ENCODE measurements at places on chromosomes 11 and 22.
A peak's percentile ranks its signal among the peaks of the same experiment; 100 is the strongest.

GRCh38 chr11:123454060-123454651 is 24.1 kb downstream of the GRAMD1B start:
- DNase-seq: no peak

GRCh38 chr11:74367881-74368280 is 30.4 kb downstream of the PGM2L1 start:
- DNase-seq: no peak

- no peak for DNase-seq
Observed at GRCh38 chr11:73176874-73177155, 34.7 kb upstream of the FCHSD2 start.

DNA sequence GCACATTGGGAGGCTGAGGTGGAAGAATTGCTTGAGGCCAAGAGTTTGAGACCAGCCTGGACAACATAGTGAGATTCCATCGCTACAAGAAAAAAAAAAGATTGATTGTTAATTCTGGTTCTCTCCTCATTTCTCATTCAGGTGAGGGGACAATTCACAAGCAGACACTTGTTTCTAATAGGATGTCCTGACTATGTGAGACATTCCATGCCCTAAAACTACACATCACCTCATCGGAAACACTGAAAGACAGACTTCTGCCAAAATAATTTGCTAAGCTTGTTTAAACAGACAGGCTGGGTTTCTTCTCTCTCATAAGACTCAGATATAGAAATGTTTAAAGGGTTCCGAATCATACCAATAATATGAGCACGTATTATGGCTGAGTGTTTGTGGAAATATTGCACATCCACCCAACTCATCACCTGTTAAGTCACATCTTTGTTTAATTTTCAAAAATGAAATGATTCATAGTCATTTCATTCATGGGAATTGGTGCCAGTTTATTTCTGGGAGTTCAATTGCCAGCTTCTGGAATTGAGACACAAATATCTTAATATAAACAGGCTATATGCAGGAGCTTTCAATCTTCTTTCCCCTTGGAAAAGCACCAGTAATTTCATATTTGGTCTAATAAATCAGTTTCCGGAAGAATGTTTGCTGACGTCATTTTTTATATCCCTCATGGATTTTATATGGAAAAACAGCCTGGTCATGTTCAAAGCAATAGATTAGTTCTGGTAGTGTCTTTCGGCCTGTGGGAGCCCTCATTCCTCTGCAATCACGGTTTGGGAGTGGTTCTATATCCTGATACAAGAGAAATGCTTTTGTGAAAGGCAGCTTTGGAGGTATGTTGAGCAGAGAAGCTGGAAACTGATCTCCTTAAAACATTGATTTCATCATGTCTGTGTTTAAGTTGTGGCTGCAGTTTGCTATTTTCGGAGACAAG is 87.0 kb downstream of the BDNF start:
- DNase-seq: no peak

GRCh38 chr11:22567759-22568158 is 57.9 kb downstream of the FANCF start:
- DNase-seq: no peak

- DNase-seq: no peak
Observed at GRCh38 chr11:63502252-63502820, 3.5 kb upstream of the LGALS12 start.

GRCh38 chr11:118084247-118084646 is 2.5 kb downstream of the SMIM35 start:
- peak; percentile 10 for DNase-seq
